Breast epithelium (tissue), 4 donors: ENCODE measurements at places on chromosomes 7 and 10.

GRCh38 chr10:101139421-101139911 is 8.4 kb downstream of the TLX1 start:
- no peak for DNase-seq

GRCh38 chr10:96830511-96831199 is 1.4 kb upstream of the LCOR start:
- no peak for DNase-seq

DNA sequence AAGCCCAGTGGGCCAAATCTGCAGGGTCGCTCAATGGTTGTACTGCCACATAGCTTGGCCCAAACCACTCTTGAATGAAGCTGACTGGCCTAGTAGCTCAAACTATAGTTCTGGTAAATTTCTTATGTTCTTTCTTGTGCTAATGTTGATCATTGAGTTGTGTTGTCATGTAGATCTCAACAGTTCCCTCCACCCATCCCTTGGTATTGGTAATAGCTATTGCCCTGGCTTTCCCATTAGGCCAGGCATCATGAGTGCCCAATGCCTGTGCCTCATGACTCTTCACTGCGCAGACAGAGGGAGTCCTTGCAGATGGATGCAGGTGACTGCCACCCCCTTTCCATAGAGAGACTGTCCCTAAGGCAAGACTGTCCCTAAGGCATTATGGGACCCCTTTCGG is 988.4 kb downstream of the KCNMA1 start:
- DNase-seq = no peak

GRCh38 chr7:22651534-22652243 is 75.3 kb upstream of the IL6 start:
- no peak for DNase-seq

GRCh38 chr7:45985902-45986301 is 64.8 kb upstream of the IGFBP3 start:
- DNase-seq = no peak

- no peak for DNase-seq
Measured at GRCh38 chr7:137873979-137874777, 27.4 kb upstream of the DGKI start.

GRCh38 chr10:113326160-113327111 is 226.4 kb upstream of the HABP2 start:
- peak; percentile 76 for DNase-seq

DNA sequence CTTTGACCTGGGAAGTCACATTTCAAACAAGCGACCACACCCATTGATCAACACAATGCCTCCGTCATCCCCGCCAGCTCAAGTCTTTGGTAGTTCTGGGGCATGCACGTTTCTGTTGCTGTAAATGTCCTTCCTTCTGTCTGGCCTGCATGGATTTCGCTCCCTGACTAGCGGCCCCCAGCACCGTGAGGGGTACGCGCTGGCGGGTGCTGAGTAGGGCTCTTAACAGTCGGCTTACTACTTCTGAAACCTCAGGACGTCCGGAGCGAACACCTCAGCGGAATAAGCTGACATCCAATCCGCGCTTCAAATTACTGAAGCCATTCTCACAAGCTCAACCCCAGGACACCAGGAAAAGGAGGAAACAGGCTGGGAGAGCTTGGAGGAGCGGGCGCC is 505 bp downstream of the NUDCD3 start:
- no peak for DNase-seq

GRCh38 chr7:108735814-108736213 is 166.1 kb downstream of the DNAJB9 start:
- no peak for DNase-seq

GRCh38 chr10:86657396-86658011 is 3.2 kb downstream of the OPN4 start:
- DNase-seq = no peak

DNA sequence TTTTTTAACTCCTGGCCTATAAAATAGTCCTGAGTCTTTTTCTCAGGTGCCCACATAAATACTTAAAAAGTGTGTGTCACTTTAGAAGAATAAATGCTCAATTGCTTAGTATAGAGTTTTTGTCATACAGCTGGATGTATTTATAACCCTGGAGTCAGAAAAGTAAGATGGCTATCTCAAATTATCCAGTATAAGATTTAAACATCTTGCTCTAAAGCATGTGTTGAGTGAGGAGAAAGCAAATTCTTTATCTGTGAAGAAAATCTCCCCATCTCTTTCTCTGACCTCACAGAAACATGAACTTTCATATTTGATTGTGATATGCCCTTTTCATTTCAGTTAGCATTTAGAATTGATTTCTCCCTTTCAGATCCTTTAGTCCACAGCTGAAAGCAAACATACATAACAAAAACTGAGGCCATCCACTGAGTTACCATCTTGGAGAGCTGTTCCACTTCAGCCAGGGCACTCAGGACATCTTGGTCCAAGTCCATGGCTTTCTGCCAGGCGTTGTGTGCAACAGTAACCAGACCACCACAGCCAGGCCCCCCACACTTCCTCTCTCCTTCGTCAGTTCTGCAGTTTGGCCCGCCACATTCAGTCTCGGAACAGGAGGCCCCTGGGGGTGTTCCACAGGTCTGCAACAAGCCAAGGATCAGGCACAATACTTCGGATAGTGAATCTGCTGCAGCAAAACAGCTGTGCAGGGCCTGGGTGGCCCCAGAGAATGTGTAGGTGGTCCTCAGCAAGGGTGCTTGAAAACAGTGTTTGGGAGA is 40.9 kb downstream of the DLD start:
- no peak for DNase-seq

DNA sequence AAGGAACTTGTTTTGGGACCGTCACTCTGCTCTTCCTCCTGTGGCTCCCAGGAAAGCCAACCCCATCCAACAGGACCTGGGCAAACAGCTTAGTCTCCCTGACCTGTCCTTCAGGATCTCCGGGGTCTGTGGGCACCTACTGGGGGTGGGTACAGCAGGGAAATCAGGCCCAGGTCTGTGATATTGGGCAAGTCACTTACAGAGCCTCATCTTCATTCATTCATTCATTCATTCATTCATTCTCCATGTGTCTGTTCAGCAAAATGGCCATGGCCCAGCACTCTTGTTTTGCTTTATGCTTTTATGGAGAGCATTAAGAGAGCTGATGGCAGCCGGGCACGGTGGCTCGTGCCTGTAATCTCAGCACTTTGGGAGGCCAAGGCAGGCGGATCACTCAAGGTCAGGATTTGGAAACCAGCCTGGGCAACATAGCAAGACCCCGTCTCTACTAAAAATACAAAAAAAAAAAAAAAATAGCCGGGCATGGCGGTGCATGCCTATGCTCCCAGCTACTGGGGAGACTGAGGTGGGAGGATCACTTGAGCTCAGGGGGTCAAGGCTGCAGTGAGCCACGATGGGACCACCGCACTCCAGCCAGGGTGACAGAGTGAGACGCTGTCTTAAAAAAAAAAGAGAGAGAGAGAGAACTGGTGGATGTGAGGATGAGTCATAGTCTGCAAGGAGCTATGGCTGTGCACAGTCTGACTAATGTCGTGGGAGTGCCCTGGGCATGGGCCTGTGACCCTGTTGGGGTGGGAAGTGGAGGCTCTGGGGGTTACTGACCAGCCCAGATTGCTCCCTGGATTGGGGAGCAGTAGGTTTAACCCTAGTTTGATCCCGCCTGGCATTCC is 54.3 kb downstream of the CLIP2 start:
- no peak for DNase-seq

DNA sequence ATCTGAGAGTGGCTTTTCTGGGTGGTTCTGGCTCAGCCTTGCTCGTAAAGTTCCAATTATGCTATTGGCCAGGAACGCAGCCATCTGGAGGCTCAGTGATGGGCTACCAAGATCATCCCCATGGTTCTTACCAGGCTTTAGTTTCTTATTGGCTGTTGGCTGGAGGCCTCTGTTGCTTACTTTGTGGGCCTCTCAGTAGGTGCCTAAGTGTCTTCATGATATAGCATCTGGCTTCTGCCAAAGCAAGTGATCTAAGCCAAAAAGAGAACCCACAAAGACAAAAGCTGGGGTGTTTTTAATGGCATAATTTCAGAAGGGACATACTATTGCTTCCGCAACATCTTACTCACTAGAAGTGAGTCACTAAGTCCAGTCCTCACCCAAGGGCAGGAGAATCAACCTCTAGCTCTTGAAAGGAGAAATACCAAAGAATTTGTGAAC is 132.0 kb upstream of the MDFIC start:
- no peak for DNase-seq
